Stimulated activated naive B cell treated with anti-CD40 and anti-IgM and Interleukin-4, amounts not matched to agents 10 μg/mL and 1 μg/mL and 100 μg/mL, for 72 hours (primary cell): ENCODE measurements at places on chromosomes 16 and 17.

DNA sequence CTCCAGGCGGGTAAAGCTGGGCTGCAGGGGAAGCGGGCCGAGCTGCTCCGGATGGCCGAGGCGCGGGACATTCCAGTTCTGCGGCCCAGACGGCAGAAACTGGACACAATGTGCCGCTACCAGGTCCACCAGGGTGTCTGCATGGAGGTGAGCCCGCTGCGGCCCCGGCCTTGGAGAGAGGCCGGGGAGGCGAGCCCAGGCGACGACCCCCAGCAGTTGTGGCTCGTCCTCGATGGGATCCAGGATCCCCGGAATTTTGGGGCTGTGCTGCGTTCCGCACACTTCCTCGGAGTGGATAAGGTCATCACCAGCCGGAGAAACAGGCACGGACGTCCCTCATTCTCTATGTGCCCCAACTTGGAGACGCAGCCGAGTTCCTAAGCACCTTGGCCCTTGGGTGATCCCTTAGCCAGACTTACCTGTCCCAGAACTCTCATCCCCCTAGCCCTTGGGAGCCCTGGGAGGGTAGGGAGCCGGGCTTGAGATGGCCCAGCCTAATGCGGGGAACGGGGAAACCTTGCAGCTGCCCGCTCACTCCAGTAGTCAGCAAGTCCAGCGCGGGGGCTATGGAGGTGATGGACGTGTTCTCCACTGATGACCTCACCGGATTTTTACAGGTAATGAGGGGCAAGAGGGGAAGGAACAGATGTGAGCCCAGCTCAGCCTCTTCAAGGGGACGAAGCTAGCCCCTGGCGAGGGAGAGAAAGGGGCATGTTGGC is 806 bp downstream of the MRM1 start:
- no peak for DNase-seq

- DNase-seq, result no peak
Measured at GRCh38 chr17:78572239-78573205, 4.7 kb downstream of the DNAH17 start.

- DNase-seq, result no peak
Measured at GRCh38 chr16:58027916-58028455, 2.4 kb downstream of the MMP15 start.

GRCh38 chr17:39462631-39463375 is 1.5 kb downstream of the CDK12 start:
- no peak for DNase-seq

DNA sequence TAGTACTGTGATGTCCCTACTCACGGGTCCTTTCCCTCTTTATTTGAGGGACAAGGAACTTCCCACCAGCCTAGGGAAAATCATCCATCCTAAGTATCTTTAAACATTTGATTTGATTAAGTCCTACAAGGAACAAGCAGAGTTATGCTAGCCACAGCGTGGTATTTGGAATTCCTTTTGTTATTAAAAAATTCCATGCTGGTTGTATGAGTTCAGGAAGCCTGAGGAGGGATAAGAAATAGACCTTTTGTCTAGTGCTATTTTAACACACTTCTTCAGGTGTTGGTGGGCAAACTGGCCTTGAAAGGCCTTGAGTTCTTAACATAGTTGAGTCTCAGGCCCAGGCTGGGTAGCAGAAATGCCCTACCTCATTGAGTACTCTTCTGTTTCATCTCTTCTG is 105.4 kb upstream of the TBX2 start:
- DNase-seq, result no peak

DNA sequence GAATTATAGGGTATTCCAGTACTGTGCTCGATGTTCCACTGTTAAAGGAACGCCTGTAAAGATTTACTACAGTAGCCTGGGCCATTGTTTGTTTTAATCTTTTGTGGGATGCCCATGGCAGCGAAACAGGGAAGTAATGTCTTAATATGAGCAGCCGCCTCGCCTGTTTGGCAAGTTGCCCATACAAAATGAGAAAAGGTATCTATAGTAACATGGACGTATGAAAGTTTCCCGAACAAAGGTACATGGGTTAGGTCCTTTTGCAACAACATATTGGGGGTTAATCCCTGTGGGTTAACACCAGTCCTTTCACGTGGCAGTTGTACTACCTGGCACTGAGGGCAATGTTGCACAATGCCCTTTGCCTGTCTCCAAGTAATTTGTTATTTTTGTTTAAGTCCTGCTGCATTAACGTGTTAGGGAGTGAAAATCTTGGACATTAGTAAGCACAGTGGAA is 21.1 kb upstream of the TMC5 start:
- no peak for DNase-seq

DNA sequence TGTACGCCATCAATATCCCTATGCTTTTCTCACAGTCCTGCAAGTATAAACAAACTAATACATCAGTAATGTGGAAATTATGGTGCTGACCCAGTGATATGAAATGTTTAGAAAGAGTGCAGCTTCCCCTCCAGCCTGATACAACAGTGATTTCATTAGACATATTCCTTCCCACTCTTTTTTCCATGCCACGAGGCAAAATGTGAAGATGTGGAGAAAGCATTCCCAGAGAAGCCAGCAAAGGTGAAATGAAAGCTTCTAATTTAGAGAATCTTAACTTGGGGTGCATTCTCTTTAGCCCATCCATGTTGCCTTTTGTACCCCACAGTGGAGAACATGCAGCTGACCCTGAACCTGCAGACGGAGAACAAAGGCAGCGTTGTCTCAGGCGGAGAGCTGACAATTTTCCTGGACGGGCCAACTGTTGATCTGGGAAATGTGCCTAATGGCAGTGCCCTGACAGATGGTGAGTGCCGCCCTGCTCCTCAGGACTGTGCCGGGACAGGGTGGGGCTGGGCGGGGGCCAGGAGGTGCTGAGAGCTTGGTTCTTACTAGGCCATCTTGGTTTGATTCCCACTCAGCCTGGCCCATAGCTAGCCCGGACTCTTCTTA is 77.8 kb downstream of the WWP2 start:
- no peak for DNase-seq

DNA sequence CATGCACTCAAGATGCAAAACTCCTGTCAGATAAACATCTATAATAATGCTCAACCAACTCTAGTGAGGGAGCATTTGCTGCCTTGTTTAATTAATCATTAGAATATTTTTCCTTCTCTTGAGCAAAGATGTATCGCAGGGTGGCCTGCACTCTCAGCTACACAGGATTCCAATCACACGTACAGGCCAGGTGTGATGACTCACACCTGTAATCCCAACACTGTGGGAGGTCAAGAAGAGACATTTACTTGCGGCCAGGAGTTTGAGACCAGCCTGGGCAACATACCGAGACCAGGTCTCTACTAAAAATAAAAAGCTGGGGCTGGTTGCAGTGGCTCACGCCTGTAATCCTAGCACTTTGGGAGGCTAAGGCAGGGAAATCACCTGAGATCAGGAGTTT is 49.1 kb downstream of the ARHGAP17 start:
- DNase-seq, result no peak

DNA sequence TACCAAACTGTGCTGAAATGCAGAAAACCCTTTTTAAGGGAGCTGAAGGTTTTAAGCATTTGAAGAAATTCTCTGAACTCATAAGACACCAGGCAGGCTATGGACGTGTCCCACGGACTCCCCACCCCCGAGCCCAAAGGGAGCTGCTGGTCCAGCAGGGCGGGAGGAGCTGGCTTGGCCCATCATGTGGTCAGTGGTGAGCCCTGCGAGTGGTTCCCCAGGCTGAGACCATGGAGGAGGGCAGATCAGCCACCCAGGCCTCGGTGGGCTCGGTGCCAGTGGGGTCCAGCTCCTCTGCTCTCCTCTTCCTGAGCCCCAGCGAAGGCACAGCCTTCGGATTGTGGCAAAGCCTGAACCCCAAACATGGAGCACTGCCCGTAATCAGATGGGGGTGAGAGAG is 27.0 kb downstream of the LGALS3BP start:
- no peak for DNase-seq

- DNase-seq, result no peak
Measured at GRCh38 chr16:80526418-80527061, 14.3 kb upstream of the DYNLRB2 start.

DNA sequence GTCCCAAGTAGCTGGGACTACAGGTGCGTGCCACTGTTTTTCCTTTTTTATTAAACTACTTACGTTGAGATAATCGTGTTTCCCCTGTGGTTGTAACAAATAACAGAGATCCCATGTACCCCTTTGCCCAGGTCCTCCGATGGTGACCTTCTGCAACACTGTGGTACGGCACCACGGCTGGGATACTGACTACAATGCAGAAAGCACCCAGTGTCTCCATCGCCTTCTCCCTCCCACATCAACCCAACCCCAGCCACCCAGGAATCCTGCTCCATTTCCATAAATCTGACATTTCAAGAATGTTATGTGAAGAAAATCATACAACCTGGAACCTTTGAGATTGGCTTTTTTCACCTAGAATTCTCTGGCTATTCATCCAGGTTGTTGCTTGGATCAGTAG is 22.1 kb downstream of the MPRIP start:
- DNase-seq, result no peak

DNA sequence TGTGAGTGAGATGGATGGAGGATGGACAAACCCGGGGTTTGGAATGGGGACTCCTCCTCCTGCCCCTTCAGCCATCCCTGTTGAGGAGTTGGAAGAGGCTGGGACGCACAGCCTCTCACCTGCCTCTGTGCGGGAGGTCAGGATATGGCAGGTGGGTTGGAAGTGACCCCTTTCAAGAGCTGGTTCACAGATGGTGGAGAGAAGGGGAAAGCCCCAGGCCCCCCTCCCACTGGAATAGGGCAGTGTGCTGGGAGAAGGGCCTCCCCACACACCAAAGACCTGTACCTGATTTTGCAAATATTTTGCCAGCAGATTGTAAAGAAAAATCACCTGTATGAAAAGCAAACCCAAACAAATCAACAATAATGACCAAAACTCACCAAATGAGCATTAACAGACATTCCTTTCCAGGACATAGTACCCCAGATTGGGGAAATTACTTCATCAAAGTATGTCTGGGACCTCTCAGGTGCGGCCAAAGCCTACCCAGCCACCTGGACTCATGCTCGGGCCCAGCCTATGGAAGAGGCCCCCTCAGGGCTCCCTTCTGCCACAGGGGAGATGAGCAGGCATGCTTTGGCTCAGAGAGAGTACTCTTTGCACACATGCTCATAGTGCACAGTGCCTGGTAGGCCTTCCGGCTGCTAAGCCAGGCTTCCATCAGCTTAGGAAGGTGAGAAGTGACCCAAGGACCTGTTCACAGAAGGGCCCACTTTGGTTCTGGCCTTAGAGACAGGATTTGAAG is 7.8 kb downstream of the SLC47A2 start:
- no peak for DNase-seq

- DNase-seq, result no peak
Measured at GRCh38 chr17:69654981-69655855, 240.7 kb downstream of the MAP2K6 start.

GRCh38 chr17:60392042-60392844 is at the start of gene USP32:
TSS of gene USP32 (minus strand) at chr17:60392133. CDS start at chr17:60391939, 194 bp downstream.
- DNase-seq, result peak; percentile 96
